ENCODE measurements at places on chromosomes 16 and 17.
A peak's percentile ranks its signal among the peaks of the same experiment; 100 is the strongest.

DNA sequence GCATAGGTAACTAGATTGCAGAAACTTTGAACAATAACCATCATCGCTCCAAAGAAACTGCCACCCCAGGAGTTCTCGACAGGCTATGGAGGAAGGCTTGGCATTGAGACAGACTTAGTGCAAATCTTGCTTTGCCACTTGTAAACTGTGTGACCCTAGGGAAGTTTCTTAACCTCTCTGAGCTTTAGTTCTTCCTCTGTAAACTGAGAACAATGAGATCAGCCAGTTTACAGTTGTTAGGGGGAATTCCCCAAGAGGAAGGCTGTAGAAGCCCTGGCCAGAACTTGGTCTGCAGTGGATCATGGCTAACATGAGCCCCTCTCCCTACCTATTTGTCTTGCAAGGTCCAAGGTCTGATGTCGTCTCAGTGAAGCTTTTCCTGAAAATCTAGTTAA is 78.9 kb downstream of the NT5M start:
- peaks cover 2% of the 10 kb centered on the region for H3K4me1 ChIP-seq
- H3K36me3 ChIP-seq: no peaks in the 10 kb centered on the region
- no peak overlapping the region for H3K27ac ChIP-seq

DNA sequence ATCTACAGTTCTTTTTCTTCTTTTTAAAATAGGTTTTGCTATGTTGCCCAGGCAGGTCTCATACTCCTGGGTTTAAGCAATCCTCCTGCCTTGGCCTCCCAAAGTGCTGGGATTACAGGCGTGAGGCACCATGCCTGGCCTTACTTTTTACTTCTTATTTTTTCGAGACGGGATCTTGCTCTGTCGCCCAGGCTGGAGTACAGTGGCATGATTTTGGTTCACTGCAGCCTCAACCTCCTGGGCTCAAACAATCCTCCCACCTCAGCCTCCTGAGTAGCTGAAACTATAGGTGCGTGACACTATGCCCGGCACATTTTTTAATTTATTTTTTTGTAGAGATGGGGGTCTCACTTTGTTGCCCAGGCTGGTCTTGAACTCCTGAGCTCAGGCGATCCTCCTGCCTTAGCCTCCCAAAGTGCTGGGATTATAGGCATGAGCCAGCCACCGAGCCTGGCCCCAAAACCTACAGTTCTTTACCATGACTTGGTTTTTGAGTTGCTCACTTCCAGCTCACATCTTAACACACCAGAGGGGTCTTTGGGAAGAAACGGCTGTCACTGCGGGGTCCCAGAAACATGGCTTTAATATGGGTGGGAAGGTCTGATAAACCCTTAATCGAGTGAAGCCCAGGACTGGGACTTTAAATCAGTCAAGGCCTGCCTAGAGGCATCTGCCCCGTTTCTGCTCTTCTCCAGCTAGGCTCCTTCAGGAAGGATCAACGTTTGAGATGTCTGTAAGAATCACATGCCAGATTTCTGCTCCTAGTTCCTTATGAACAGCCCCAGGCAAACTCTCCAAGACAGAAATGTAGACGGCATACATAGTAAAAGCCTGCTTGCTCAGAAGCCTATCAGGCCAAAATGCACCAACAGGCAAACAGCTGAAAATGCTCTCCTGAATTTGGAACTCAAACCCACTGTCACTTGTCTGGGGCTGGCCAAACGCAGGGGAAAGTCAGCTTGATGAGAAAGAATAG is 91.7 kb upstream of the TOB1 start:
- no peak for DNase-seq
- H3K27ac ChIP-seq: peak overlapping the region; percentile 28
- H3K36me3 ChIP-seq: no peaks in the 10 kb centered on the region
- no peak overlapping the region for H3K4me3 ChIP-seq
- H3K27me3 ChIP-seq: no peaks in the 10 kb centered on the region

GRCh38 chr16:24507959-24508480 is 31.3 kb upstream of the RBBP6 start:
- H3K36me3 ChIP-seq: no peaks in the 10 kb centered on the region
- H3K4me3 ChIP-seq: no peak overlapping the region
- H3K4me1 ChIP-seq: no peaks in the 10 kb centered on the region
- H3K27ac ChIP-seq: no peak overlapping the region
- DNase-seq: no peak
- peaks cover 10% of the 10 kb centered on the region for H3K27me3 ChIP-seq

- DNase-seq: no peak
- no peak overlapping the region for H3K4me3 ChIP-seq
- no peaks in the 10 kb centered on the region for H3K27me3 ChIP-seq
- no peaks in the 10 kb centered on the region for H3K36me3 ChIP-seq
Observed at GRCh38 chr17:21774263-21774662, 81.9 kb downstream of the KCNJ18 start.

DNA sequence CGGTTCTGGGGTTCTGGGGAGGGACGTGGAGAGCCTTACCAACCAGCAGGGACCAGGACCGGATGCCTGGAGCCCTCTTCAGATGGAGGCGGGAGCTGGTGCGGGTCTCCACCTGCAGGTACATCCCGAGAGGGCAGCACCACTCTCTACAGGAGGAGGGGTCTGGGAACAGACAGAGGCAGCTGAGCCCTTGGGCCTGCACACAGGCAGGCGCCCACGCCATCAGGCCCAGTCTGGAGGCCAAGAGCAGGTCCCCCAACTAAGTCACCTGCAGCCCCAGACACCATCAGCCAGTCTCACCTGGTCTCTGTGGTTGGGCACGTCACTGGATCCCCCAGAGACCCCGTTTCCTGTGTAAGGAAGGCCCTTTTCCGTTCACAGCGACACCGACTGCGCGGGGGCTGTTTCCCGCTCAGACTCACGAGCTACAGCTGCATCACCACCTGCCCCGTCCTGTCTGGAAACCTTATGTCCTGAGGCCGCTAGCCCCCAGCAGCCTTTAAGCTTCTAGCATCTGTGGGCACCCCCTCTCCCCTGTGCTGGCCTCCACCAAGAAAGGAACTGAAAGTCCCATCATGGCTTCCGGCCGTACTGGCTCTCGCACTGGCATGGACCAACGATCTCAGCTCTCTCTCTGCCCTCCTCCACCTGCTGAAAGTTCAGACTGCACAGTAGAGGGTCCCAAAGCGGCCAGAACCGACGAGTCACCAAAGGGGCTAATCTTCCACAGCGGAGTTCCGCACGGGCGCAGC is 1.2 kb downstream of the CYBC1 start:
- no peaks in the 10 kb centered on the region for H3K36me3 ChIP-seq
- H3K4me1 ChIP-seq: peaks cover 42% of the 10 kb centered on the region
- peak overlapping the region; percentile 97 for H3K27ac ChIP-seq
- H3K27me3 ChIP-seq: no peaks in the 10 kb centered on the region
